ENCODE measurements at places on chromosomes 1 and 21. TPM values are rescaled to one million over a fixed set of nuclear protein-coding genes. Genes with fewer than 3 reads are reported as not detected.

- no peak for DNase-seq
These were observed 209.9 kb downstream of the GRIK3 start for GRCh38 chr1:36824390-36824861.

- DNase-seq, result no peak
These were observed 107.9 kb downstream of the USP25 start for GRCh38 chr21:15837645-15838044.

DNA sequence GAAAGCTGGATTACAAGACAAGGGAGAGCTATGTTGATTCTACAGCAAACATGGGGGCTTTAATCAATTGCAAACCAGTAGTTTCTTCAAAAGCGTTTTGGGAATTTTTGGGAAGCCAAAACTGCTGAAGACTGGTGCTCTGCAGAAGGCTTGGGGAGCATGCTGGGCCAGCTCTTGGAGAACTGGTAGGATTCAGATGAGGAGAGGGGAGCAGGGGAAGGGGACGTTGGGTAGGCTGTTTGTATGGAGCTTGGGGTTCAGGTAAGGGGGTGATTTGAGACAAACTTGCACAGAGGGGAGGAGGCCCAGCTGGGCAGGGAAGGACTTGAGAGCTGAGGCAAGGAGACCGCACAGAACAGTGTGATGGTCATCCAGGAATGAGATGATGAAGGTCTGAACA is 2.6 kb upstream of the MYOG start:
- no peak for DNase-seq

GRCh38 chr1:217331698-217332097 is 299.2 kb downstream of the GPATCH2 start:
- DNase-seq, result no peak

DNA sequence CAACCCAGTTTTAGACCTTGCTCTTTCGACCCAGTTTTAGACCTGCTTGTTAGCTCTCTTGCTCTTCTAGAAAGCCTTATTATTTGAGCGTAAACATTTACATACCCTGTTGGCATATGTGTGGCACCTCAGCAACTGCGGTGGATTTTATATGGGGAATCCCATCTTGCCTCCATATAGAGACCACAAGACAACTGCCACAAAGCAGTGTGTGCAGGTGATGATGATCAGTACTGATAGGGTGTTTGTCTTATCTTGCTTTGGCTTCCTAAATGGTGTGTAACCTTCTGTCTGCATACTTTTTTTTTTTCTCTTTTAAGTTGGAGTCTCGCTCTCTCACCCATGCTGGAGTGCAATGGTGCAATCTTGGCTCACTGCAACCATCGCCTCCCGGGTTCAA is 1270.8 kb downstream of the MRPL39 start:
- no peak for DNase-seq

DNA sequence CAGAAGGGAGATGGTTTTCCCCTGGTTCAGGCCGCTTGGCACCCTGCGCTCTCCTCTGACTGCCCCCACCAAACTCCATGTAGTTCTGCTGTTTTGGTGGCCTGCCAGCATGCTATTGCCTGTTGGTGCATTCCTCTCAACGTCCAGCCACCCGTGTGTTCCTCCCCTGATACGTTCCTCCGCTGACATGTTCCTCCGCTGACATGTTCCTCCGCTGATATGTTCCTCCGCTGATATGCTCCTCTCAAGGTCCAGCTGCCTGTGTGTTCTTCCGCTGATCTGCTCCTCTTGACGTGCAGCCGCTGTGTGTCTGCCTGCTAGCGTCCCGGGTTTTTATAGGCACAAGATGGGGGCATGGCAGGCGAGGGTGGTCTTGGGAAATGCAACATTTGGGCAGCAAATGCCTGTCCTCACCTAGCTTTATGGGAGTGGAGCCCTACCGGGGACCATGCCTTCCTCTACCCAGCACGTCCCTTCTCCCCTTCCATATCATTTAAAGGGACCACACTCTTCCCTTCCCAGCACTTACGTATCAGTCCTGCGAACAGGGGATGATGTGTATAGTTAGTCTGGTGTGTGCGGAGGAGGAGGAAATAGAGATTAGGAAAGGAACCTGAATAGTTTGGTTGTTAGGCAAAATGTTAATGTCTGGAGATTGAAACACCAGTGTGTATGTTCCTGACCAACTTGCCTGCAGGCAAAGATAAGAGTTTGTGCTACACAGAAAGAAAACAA is 40.6 kb upstream of the PLA2G5 start:
- no peak for DNase-seq

- DNase-seq, result peak; percentile 60
These were observed 4.2 kb upstream of the DYRK3 start for GRCh38 chr1:206631085-206631509.

- DNase-seq, result no peak
These were observed 48.4 kb upstream of the NR5A2 start for GRCh38 chr1:199979071-199979470.

DNA sequence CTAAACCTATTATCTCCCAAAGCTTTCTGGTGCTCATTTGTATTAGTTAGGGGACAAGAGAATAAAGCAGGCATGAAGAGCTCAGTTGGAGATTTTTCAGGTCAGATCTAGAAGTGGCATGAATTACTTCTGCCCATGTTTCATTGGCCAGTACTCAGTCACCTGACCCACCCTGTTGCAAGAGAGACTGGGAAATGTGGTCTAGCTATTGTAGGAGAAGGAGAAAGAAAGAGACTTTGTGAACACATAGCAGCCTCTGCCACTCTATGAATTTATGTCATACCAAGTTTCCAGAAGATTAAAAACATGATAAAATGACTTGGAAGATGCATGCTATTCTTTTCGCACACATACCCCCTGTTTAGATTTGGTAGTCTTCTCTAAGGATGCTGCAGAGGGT is 302.3 kb upstream of the RUNX1 start:
- DNase-seq, result no peak

The TMCC2 gene
- total RNA-seq, result 1.8 TPM

The IGSF9 gene
- 11.9 TPM for total RNA-seq

The RPE65 gene
- not detected for total RNA-seq

The ATF6 gene
- total RNA-seq, result 16.8 TPM

The LCE3E gene
- total RNA-seq, result 2.0 TPM

The PLA2G2C gene
- not detected for total RNA-seq

The ETNK2 gene
- 14.4 TPM for total RNA-seq

The COL6A2 gene
- total RNA-seq, result 0.17 TPM
